Caco-2 (cell line): ENCODE measurements at places on chromosomes 7 and 10. TPM values are rescaled to one million over a fixed set of nuclear protein-coding genes. Genes with fewer than 3 reads are reported as not detected.

The ITPRID1 gene
- total RNA-seq, result 0.09 and 0.26 TPM in 2 replicates

The RNF133 gene
- 0.21 TPM in 1 of 2 replicates, not detected in the other for total RNA-seq

The DKK1 gene
- total RNA-seq, result 1,709 and 1,866 TPM in 2 replicates

The ERVW-1 gene
- 0.51 TPM in 1 of 2 replicates, not detected in the other for total RNA-seq

The ZCWPW1 gene
- 3.4 and 4.4 TPM in 2 replicates for total RNA-seq

The SRRM3 gene
- 0.86 and 1.7 TPM in 2 replicates for total RNA-seq

The FGL2 gene
- not detected in 2 replicates for total RNA-seq

The MARCHF5 gene
- 30.4 and 33.9 TPM in 2 replicates for total RNA-seq
